ENCODE measurements at places on chromosomes 5 and 9.

DNA sequence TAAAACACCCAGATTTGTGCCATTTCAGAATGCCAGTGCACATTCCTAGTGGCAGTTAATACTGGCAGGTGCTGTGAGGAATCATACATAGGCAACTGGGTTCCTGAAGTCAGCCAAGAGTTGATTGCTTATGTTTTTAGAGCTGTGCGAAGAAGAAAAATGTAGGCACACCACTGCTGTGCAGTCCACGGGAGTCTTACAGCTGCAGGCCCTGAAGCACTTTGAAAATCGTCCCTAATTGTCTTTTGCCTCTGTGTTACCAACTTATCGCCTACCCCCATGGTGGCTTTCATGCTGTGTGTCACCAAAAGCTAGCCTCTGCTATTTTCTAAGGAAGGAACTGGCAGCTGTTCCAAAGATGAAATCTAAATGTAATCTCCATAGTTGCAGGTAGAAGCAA lies 263.9 kb downstream of the ARRDC3 start:
- no peak for DNase-seq

DNA sequence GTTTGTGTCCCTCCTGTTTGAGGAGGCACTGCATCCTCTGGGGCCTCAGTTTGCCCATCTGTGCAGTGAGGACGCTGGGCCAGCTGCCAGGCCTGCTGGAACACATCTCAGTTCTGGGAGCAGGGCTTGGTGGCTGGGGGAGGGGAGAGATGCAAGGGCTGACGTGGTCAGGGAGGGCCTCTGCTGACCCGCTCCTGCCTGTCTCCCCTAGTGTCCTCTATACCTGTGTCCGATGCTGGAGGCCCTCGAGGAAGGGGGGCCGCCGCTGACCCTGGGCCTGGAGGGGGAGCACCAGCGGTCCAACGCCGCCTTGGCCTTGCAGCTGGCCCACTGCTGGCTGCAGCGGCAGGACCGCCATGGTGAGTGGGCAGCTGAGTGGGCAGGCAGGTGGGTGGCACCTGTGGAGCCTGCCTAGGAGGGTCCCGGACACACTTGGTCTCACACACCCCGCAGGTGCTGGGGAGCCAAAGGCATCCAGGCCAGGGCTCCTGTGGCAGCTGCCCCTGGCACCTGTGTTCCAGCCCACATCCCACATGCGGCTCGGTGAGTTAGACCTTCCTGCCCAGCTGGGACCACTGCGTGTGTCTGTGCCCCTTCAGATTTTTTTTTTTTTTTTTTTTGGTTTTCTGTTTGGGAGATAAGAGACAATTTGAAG lies 5.8 kb downstream of the FPGS start:
- DNase-seq: no peak

DNA sequence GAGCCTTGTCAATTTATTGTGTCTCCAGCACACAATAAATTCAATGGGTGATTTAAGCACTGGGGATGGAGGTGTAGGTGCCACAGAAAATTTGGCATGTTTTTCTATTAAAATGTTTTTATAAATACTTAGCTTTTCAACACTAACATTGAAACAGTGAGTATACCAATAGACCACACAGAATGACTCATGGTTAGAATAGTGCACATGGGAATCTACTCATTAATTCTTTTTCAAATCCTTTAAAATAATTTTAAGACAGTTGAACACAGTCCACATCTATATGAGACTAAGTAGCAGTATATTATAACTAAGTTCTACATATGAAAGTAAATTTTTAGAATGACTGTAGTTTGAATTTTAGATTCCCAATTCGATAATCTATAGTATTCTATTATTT lies 67.1 kb downstream of the LNPEP start:
- no peak for DNase-seq

DNA sequence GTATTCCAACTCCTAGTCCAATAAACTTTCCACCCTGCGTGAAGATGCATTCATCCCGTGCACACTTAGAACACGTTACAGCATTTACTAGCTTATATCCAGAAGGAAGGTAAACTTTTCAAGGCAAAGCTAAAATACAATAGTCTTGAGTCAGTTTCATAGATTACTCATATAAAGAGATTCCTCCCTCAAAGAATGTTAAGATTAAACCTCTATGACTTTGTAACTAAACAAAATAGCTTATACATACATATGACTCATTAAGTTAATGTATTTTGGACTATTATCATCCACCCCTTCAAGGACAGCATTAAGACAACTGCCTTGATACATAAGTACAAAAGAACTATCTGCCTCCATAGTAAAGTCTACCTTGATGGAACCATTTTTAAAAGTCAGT lies 36.1 kb downstream of the TLE1 start:
- no peak for DNase-seq

GRCh38 chr5:41574391-41574790 lies 64.0 kb upstream of the PLCXD3 start:
- DNase-seq: no peak

DNA sequence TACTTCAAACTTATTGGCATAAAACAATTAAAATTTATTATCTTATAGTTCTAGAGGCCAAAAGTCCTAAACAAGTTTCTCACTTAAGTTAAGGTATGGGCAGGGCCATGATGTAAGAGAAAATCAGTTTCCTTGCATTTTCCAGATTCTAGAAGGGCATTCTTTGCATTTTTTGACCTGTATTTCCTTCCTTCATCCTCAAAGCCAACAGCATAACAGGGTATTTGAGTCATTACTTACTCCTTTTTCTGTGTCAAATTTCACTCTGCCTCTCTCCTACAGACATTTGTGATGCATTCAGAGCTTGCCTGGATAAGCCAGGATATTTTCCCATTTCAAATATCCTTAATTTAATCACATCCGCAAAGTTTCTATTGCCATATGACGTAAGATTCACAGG lies 1499.0 kb downstream of the EFNA5 start:
- DNase-seq: no peak

- no peak for DNase-seq
These were observed 203.1 kb downstream of the ROR2 start for GRCh38 chr9:91746904-91747303.

DNA sequence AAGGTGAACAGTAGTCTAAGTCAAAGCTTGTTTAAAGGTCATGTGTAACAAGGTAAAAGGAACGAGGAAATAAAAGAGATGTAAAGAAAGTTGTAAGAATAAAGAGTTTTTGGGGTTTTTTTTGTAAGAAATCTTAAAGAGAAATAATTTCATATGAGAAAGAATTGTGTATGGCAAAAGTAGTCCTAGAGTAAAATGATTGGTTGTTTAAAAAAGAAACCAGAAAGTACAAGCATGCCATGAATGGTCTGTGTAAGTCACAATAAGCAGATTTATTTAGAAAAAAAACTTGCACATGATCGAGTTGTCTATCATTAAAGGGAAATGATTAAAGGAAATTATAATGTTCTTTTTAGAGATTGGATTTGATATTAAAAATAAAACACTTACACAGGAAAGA lies 172.6 kb upstream of the TUSC1 start:
- DNase-seq: no peak

- no peak for DNase-seq
These were observed 59.5 kb upstream of the ERCC6L2 start for GRCh38 chr9:95815961-95816360.

GRCh38 chr9:20031836-20032235 lies 243.0 kb upstream of the SLC24A2 start:
- no peak for DNase-seq

DNA sequence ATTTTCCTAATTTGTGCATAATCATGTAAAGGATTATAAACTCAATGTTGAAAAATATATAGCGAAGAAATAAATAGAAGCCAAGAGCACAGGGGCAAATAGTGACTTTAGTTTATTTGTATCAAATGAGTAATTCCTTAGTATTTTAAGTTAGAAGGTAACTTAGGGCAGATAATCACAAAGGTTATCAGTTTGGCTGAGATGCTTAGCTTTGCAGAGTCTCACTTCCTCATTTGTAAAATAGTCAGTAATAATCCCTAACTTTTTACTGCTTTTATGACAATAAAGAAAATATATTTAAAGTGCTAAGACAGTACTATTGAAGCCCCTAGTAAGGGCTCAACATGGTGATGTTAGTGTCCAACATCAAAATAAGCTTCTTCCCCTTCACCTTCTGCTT lies 297.4 kb upstream of the TUSC1 start:
- no peak for DNase-seq

DNA sequence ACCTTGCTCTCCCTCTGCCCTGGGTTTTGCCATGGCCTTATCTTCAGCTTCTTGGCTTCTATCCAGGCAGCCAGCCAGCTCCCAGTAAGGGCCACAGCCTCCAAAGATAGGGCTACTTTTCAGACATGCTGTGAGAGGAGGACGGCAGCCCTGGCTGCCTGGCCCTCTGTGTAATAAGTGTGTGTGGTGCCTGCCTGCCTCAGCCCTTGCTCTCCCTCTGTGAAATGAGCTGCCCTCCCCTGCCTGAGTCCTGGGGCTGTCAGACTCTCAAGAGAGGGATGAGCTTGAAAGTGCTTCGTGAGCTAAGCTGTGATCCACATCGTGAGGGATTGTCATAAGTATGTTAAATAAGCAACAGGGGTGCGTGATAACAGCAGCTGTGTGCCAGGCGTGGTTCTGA lies 8.1 kb downstream of the NDST1 start:
- no peak for DNase-seq

- DNase-seq: no peak
These were observed 49.5 kb upstream of the CD180 start for GRCh38 chr5:67246108-67246507.

DNA sequence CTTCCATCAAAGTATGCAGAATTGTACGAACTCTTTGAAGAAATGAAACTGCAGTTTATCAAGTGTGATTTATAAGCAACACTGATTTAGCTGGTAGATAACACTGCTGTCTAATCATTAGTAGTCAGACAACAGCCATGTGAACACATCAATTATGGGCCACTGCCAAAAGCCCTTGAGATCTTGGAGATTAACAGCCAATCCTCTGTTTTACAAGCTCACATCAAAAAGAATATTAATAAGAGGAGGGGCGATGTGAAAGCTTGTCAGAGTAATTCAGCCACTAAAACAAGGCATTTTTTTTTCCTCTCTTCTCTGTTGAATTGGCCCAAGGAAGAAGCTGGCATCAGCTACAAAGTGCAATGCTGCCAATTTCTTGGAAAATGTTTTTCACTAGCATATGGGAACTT lies 28.1 kb downstream of the ZNF608 start:
- DNase-seq: no peak

DNA sequence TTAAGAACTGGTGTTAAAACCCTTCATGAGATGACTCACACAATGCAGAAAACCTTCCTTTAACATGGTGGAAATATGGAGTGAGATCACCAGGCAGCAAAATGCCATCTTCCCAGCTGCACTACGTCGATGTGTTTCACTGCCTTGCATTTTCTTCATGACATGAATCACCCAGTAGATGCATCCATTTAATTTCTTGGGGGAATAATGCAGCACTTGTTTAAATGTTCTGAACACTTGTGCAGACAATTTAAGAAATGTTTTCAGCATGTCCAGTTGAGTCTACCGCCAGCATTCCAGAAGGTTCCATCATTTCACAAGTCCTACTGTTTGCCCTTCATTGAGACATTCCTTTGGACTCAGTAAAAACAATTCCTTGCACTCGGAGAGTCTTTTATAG lies 81.6 kb downstream of the ADAMTS16 start:
- DNase-seq: no peak

GRCh38 chr5:177271113-177271512 lies 32.4 kb downstream of the RAB24 start:
- DNase-seq: no peak

DNA sequence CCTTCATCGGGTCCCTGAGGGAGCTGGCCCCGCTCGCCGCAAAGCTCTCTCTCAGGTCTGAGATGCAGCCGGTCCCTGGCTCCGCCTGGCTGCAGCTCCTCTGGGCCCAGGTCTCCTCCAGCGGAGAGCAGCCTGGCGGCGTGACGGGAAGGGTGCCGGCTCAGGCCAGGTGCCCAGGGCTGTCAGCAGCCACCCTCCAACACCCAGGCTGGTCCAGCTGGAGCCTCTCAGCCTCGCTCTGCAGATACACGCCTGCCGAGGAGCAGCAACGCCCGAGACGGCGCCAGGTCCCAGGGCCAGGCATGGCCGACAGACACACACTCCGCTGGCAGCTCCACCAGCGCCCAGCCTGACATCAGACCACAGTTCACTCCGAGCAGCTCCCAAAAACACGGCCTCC lies 25.6 kb downstream of the FAM163B start:
- DNase-seq: no peak

- peak; percentile 10 for DNase-seq
These were observed 5.9 kb downstream of the ARSB start for GRCh38 chr5:78979117-78979742.

DNA sequence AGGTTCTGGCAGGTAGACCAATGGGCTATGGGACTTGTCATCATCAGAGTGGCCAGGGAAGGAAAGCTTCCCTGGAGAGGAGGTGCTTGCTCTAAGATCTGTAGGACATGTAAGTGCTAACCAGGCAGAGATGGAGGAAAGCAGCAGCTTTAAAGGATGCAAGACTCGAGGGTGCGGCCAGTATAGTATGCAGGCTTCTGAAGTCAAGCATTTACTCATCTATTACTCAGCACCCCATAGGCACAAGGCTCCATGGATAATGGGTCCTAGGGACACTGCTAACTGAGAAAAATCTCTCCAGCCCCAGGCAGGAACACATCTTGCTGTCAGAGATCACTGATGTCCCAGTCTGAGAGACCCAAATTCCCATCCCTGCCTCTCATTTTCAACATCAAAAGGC lies 49.7 kb downstream of the WWC1 start:
- no peak for DNase-seq

DNA sequence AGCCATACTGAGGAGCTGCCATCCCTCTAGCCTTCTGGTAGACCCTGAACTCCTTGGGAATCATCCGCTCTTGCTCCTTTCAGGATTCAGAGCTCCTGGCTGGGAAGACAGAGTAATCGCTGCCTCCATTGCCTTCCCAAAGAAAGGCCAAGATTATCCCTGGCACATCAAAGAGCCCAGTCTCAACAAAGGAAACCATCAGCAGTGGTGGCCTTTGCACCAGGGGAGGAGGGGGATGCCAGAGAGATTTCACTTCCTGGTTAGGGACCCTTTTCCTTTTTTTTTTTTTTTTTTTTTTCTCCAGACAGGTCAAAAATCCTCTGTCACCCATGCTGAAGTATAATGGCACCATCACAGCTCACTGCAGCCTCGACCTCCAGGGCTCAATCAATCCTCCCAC lies 16.0 kb upstream of the ERGIC1 start:
- no peak for DNase-seq

DNA sequence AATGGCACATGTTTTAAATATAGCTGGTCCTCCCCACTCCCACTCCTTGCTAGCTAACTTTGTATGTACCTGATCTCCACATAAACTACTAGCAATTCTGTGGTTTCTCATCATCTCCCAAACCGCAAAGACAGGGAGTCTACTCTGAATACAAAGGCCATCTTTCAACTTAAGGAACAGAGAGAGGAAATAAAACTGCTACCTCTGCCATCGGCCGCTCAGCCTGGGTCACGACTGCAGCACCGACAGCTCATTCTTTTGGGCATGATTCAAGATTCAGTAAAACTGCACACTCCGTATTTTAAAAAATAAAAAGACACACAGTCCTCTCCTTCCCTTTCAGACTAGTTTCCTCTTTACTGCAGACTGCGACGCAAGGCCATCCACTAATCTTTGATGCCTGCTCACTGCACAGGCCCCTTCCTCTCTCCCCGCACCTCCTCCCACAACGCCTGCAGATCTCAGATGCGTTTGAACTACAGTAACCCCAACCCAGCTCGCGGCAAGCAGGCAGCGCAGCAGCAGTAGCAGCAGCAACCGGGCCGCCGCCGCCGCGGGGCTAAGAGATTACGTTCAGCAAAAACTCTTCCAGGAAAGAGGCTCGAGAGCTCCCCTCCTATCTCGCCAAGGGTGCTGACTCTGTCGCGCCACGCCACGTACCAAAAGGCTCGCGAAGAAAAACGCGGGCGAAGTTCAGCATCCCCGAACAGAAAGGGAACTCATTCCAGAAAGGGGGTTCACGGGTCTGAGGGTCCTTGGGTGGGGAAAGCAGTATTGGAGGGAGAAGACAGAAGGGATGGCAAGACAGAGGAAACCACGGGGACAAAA lies 1.5 kb downstream of the RNF145 start:
- DNase-seq: peak; percentile 88

Measured in activated CD4-positive, alpha-beta memory T cell treated with anti-CD3 and anti-CD28 coated beads for 36 hours (primary cell).